ENCODE measurements at places on chromosomes 1 and 21. TPM values are rescaled to one million over a fixed set of nuclear protein-coding genes. Genes with fewer than 3 reads are reported as not detected.
A peak's percentile ranks its signal among the peaks of the same experiment; 100 is the strongest.

GRCh38 chr21:34801519-34802132 is 132.8 kb downstream of the CLIC6 start:
- peak; percentile 30 for DNase-seq

DNA sequence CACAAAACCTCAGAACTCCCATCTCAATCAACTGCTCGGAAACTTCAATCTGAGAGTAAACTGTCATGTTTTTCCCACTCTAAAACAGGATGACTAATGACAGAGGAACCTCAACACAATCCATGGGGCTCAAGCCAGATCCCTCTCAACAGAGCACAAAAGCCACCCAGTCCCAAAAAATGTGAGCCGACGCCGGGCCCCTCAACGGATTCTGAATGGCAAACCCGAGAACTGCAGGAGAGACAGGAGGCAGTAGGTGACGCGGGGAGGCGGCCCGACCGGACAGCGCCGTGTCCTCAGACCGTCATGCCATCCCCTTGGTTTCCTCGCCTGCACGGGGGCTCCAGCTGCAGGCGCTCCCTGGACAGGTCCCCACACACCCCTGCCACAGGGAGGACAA is 53.4 kb downstream of the SSBP3 start:
- no peak for DNase-seq

DNA sequence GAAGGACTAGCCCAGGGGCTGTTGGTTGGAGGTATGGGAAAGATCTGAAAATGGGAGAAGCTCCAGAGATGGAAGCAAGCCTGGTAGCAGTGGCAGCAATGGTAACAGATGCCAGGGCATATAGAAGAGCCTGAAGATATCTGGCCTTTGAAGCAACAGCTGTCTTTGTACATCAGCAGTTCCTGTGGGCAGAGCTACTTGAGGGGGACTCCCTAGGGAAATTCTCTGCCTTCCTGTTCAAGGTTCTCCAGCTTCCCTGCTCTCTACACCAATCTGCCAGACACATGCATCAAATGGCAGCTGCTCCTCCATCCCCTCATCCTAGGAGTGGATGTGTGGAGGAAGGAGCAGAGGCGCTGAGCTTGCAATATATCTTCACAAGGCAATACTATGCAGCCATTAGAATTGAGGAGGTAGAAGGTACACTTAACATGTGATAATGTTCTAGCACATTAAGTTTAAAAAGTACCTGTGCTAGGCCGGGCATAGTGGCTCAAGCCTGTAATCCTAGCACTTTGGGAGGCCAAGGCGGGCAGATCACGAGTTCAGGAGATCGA is 2.2 kb downstream of the TMEM35B start:
- no peak for DNase-seq

GRCh38 chr1:212774584-212774983 is 17.0 kb downstream of the NSL1 start:
- peak; percentile 30 for DNase-seq

GRCh38 chr21:17929510-17929909 is 110.4 kb upstream of the C21orf91 start:
- no peak for DNase-seq

- DNase-seq, result no peak
These were observed 149.0 kb downstream of the ROR1 start for GRCh38 chr1:63922848-63923247.

Gene CD164L2
- total RNA-seq, result 0.40 TPM

GRCh38 chr1:163604896-163605295 is 283.1 kb downstream of the NUF2 start:
- DNase-seq, result no peak

Gene EDARADD
- 0.91 TPM for total RNA-seq

GRCh38 chr1:112312315-112312714 is 83.7 kb upstream of the CTTNBP2NL start:
- DNase-seq, result no peak

Data from PC-3 (cell line).